ENCODE measurements at places on chromosomes 11 and 22.

- DNase-seq: no peak
Measured at GRCh38 chr22:30572840-30573593, 1.4 kb downstream of the GAL3ST1 start.

DNA sequence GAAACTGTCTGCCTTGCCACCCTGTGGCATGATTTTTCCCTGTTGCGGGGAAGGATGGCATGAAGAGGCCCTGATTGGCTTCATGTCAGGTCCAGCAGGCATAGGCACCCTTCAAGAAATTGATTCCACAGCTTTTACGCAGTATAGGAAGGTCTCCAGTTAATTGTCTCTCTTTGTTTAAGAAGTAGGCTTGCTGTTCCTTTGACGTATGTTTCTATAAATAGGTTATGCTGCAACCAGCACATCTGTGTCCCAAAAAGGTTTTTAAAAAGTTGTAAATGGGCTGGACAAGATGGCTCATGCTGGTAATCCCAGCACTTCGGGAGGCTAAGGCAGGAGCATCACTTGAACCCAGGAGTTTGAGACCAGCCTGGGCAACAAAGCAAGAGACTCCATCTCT, 62.6 kb downstream of the CD6 start:
- no peak for DNase-seq

- no peak for DNase-seq
Measured at GRCh38 chr11:118065384-118065783, 11.5 kb upstream of the TMPRSS4 start.

DNA sequence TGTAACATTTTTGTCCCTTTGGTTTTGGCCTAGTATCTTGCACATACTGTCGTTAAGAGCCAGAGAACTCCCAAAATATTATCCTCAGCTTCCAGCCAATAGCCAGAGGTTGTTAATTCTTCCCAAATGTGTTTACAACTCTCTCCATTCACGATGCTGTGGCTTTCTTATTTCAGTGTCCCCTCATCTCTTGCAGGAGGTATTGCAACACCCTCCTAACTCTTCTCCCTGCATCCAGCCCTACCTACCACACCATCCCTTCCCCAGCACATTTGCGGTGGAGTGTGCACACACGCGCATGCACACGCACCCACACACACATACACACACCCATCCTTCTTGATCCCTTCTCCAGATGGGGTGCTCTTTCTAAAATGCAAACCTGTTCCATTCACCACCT, 75.6 kb upstream of the LMO2 start:
- DNase-seq: no peak
